ENCODE measurements at places on chromosomes 12 and 14.

DNA sequence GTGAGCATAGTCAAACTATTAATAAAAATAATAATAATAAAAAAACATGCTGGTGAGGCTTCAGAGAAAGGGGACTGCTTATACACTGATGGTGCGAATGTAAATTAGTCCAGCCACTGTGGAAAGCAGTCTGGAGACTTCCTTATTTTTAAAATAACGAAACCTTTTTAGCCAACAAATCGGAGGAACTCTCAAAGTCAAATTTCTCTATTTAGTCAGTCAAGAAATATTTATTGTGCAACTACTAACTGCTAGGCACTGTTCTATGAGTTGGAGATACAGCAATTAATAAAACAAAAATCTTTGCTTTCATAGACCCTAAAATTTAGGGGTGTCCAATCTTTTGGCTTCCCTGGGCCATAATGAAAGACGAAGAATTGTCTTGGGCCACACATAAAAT is 10.8 kb downstream of the TAOK3 start:
- DNase-seq = no peak

DNA sequence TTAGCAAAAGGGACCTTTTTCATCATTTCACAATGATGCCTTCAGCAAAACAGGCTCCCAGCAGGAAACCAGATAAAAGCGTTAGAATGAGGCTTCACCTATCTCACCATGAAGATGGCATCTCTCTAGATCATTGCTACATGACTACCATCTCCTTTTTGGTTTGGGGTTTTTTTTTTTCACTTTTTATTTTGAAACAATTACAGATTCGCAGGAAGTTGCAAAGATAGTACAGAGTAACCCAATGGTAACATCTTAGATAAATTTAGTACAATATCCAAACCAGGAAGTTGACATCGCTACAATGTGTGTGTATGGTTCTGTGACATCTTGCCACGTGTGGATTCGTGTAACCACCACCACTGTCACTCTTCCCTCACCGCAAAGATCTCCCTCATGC is 22.3 kb upstream of the PWP1 start:
- no peak for DNase-seq

DNA sequence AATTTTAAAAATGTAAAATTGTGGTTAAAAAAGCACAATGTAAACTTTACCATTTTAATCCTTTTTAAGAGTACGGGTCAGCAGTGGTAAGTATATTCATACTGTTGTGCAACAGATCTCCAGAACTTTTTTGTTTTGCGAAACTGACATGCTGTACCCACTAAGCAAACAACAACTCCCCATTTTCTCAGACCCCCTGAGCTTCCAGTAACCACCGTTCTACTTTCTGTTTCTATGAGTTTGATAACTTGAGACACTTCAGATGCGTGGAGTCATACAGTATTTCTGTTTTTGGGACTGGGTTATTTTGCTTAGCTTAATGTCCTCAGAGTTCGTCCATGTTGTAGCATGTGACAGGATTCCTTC is 38.0 kb downstream of the CHST11 start:
- DNase-seq = peak; percentile 22

GRCh38 chr14:100030452-100031153 is 34.6 kb upstream of the EVL start:
- DNase-seq = no peak

DNA sequence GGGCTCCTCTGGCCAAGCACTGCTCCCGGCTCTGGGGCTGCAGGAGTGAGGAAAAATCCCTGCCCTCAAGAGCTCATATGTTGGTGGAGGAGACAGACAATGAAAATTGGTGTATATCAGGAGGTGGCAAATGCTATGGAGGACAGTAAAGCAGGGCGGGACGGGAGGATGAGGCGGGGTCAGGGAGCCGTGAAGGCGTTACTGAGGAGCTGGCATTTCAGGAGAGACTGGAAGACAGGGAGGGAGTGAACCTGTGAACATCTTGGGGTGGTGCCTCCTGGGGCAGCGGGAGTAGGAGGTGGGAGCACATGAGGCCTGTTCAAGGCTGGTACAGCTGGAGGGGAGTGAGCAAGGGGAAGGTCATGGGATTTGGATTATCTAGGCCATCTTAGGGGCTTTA is 26.6 kb downstream of the TSPAN9 start:
- DNase-seq = no peak

DNA sequence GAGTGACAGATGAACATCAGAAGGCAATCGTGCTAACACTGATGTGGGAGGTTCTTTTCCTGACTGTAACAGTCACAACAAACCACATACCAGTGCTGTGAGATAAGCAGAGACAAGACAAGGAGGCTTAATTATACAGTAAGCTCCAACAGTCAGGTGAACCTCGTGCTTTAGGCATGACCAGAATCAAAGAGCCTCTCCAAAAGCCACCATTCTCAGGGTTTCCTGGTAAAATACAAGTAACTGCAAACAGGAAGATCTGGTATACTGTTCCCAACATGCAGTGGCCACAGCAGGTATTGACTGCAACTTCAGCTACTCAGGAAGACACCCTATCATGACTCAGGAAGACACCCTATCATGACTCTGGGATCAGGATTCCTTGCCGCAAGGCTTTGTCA is 47.3 kb upstream of the GTF2A1 start:
- DNase-seq = no peak

- no peak for DNase-seq
Observed at GRCh38 chr12:6369916-6370575, 5.3 kb downstream of the SCNN1A start.

GRCh38 chr14:83850092-83850491 is 1679.9 kb upstream of the FLRT2 start:
- no peak for DNase-seq

- no peak for DNase-seq
Observed at GRCh38 chr12:29578070-29578469, 80.6 kb upstream of the OVCH1 start.

DNA sequence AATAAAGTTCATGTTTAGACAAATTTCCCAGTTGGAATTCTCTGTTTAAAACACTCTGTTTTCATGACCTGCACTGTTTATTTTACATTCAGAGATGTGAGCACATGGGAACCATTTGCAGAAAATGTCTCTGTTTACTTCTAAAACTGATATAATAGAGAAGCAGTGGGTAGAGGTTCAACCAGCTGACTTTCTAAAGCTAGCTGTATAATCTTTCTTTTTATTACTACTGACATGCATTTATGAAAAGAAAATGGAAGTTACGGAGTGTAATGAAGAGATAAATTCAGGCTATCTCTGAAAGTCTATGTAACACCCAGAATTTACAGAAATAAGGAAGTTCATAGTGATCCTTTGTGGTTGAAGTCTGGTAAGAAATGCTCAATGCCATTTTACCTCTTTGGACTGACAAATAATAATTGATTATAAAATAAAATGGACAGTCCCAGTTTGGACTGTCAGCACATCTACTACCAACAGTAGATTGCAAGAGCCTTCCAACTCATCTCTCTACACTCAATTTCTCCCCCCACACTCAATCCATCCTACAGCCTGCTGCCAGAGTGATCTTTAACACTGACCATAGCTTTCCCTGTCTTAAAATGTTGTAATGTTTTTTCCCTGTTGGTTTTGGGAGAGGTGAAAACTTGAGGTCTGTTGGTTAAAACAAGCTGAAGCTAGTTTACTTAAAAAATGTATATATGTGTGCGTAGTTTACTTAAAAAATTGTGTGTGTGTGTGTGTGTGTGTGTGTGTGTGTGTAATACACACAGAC is 137.4 kb downstream of the AEBP2 start:
- DNase-seq = no peak

DNA sequence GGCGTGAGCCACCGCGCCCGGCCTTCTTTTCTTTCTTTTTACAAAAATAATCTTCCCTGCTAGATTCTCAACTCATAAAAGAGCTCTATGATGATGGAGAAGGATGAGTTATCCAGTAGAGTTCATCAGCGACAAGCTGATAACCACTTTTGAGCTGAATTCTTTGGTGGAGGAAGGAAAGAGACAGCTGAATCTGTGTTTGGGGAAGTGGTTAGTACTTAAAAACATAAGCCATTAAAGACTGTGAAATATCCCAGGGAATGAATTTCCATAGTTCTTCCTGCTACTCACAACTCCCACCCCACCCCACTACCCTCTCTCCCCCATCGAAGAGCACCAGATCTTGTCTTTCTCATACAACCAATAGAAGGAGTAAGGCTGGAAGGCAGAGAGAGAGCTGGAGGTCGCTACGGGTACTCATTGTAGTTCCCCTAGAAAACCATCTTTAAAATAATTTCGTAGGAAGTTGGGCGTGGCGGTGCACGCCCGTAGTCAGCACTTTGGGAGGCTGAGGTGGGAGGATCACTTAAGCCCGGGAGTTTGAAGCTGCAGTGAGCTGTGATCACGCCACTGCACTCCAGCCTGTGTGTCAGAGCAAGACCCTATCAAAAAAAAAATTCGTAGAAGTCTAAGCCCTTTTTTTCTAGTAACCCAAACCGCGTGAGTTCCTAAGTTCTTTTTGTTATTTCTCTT is 647 bp upstream of the ESPL1 start:
- no peak for DNase-seq

GRCh38 chr12:4160314-4161040 is 113.1 kb upstream of the CCND2 start:
- DNase-seq = no peak

DNA sequence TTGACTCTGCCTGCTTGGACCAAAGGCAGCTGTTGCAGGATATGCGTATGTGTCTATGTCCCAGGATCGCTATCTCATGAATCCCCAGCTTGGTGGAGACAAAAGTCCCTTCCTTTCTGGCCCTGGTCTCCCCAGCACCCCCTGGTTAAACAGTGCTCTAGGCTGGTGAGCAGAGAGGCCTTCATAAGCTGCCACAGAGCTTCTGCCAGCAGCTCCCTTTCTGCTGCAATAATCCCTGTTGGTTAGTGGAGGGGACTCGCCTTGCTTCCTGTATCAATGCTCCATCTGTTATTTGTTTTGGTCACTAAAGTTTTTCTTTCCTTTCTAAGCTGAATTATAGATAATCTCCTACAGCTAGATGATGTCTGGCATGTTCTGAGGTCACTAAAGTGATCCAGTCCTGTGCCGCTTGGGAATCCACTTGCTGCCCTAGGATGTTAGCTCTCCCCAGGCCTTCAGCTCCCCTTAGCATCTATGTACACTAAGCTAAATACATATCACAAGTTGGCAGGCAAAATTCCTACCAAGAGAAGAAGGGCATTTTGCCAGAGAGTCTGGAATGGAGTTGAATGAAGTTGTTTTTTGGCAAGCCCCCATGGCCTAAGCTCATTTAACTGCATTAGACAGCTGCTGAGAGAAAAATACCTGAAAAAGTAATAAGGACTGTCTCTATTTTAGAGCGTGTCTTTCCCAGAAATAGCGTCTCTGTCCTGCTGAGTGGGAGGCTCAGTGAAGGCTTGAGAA is 47.8 kb downstream of the RDH12 start:
- DNase-seq = no peak

GRCh38 chr12:53493610-53494391 is 5.5 kb downstream of the MAP3K12 start:
- no peak for DNase-seq

- DNase-seq = no peak
Observed at GRCh38 chr12:52050116-52050757, 1.0 kb upstream of the NR4A1 start.

- no peak for DNase-seq
Observed at GRCh38 chr12:98371419-98371818, 144.0 kb upstream of the TMPO start.

- DNase-seq = peak; percentile 26
Observed at GRCh38 chr12:132827763-132828703, 636 bp downstream of the GOLGA3 start.

GRCh38 chr12:73225371-73225937 is 953.3 kb downstream of the TRHDE start:
- no peak for DNase-seq

DNA sequence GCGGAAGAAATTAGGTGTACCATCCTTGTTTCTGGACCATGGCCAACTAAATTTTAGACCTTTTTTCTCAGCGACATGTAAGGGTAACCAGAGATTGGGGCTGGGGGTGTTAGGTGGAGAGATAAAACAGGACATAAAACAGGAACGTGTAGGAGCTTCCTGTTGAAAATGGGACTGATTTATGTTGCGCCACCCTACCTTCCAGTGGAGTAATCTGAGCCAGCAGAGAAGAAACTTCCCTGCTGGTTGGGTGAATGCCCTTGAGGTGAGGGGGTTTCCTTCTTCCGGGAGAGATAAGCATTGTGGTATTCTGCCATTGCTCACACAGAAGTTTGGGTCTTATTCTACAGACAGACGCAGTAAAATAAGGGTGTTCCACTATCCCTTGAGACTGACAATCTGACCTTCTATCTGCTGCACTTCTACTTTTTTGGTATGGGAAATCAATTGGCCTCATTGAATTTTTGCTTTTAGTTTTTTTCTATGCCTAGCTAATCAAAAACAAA is 417.6 kb downstream of the PCNX1 start:
- peak; percentile 43 for DNase-seq

- DNase-seq = no peak
Observed at GRCh38 chr14:24534286-24534685, 26.2 kb upstream of the CMA1 start.

GRCh38 chr12:83689333-83689732 is 1002.6 kb downstream of the TMTC2 start:
- DNase-seq = no peak

- no peak for DNase-seq
Observed at GRCh38 chr14:67934087-67934486, 114.5 kb downstream of the RAD51B start.

- DNase-seq = no peak
Observed at GRCh38 chr14:54462048-54462447, 20.9 kb upstream of the CNIH1 start.

- DNase-seq = no peak
Observed at GRCh38 chr14:72902801-72903530, 9.1 kb upstream of the DPF3 start.

GRCh38 chr14:89215531-89215930 is 201.5 kb downstream of the FOXN3 start:
- no peak for DNase-seq

DNA sequence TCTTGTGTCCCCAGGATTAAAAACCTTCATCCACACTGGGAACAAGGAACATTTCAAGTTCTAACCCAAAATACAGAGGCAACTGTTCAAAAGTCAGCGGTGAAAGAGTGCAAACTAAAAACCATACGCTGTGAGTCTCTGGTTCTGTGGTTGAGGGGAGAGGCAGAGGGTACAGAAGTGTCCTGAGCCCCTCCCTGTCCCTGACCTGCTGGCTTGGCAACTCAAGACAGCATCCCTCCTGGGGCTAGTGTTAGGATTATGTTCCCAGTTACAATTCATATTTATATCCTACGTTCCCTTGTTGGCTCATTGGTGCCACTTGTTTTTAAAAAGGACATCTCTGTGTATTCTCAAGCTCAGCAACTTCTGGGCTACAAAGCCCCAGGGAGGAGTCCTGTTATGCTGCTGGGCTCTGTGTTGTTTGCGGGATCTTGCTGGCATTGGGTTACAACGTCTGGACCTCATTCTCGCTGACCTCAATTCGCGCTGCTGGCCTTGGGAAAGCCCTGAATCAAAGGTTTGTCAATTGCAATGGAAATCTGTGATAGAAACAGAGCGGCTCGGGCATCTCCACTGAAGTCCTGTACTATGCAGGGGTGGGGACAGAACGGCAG is 420.8 kb downstream of the FUT8 start:
- no peak for DNase-seq
